ENCODE measurements at places on chromosomes 2 and 18.

DNA sequence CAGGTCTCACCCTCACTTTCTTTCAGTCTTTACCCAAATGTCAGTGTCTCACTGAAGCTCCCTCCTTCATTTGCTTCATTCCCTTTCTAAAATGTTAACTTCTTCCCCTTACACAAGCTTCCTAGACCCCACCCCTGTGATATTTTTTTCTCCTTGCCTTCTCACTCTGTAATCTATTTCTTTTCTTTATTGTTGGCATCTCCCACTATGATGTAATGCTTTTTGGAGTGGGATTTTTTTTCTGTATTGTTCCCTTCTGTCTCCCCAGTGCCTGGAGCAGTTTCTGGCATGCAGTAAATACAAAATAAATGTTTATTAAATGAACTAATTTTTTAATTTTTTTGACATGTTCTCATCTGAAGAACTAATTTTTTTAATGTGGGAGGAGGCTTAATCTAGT is 55.9 kb upstream of the MAP3K20 start:
- DNase-seq, result no peak

GRCh38 chr2:206626108-206626507 is 16.2 kb upstream of the FAM237A start:
- DNase-seq, result no peak

GRCh38 chr2:98185801-98186200 is 98.8 kb downstream of the VWA3B start:
- no peak for DNase-seq

GRCh38 chr2:109208951-109209335 is 79.9 kb downstream of the SH3RF3 start:
- DNase-seq, result no peak

- no peak for DNase-seq
These were observed 72.7 kb downstream of the LAMA3 start for GRCh38 chr18:23761941-23762340.

GRCh38 chr2:230658877-230659652 is 53.6 kb upstream of the CAB39 start:
- no peak for DNase-seq

GRCh38 chr2:174002679-174003078 is 37.5 kb upstream of the SP3 start:
- DNase-seq, result no peak

DNA sequence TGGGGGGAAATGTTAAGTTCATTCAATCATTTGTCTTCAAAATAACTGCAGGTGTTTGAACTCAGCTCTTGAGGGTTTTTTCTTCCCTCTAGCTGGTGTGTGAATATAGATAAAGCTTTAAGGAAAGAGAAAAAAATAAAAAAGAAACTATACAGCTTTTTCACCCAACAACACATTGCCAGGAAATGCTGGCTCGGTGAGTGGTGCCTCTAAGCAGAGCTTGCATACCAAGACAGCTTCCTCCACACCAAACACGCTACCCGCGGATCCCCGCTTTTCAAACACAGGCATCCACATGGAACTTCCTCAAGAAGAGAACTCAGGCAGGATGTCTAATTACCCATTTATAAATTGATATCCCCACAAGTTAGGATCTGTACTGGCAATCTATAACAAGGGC is 69.8 kb upstream of the TANK start:
- no peak for DNase-seq

DNA sequence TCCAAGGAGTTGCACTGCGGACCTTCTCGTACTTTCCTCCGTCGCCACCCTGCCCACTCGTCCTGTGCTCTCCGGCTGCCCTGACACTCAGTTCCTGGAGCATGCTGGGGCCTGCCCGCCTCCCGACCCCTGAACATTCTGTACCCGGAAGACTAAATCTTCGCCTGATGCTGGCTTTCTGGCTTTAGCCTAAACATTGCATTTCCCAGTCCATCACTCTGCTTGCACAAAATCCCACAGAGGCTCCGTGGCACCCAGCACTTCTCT is 550 bp upstream of the SFXN5 start:
- no peak for DNase-seq

- DNase-seq, result no peak
These were observed 19.5 kb downstream of the RELCH start for GRCh38 chr18:62206593-62206992.

DNA sequence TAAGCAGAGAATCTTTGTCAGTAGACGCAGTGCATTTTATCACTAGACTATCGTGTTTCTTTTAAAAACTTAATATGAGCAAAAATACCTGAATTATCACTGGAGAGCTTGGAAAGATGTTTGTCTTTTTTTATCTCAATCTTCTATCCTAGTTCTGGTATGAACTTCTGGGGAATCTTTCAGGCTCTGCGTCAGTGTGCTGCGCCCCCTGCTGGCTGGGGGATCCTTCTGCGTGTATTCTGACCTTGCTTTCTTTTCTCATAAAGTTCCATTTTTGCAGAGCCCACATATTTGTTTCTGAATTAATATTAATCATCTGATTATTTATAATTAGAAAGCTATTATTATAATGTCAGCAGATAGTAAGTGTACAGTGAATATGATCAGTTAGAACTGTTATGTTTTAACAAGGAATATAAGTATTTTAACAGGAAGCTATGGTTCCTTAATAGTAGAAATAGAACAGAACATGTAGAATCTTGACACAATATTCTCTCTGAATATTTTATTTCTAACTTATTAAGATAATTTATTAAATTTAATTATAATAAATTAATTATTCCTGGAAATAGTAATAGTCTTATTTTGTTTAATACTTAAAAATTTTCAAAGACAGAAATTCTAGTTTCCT is 945.0 kb upstream of the CRIM1 start:
- DNase-seq, result no peak

- no peak for DNase-seq
These were observed 1038.6 kb downstream of the SOCS6 start for GRCh38 chr18:71327441-71327840.

DNA sequence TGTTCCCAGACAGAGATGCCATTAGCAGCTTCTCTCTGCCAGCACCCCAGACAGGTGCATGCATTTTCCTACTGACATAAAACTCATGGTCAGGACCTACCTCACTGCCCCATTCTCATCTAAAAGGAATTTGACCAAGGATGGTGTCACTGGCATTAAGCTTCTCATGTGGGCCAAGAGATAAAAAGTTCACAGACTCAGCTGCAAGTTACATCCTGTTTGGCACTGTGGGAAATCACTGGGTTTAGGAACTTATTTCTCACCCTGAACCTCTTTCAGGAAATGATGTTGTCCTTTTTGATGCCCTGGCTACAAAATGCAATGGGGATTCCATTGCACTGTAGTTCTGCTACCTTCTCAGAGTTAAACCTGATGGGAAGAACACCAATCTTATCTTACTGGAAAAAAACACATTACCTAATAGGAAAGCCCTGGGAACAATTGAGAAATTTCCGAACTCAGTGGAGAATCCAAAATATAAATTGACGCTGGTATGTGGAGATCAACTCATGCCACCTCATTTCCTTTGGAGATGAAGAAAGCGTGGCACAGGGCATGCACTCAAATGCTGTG is 252.1 kb upstream of the COPS8 start:
- no peak for DNase-seq

DNA sequence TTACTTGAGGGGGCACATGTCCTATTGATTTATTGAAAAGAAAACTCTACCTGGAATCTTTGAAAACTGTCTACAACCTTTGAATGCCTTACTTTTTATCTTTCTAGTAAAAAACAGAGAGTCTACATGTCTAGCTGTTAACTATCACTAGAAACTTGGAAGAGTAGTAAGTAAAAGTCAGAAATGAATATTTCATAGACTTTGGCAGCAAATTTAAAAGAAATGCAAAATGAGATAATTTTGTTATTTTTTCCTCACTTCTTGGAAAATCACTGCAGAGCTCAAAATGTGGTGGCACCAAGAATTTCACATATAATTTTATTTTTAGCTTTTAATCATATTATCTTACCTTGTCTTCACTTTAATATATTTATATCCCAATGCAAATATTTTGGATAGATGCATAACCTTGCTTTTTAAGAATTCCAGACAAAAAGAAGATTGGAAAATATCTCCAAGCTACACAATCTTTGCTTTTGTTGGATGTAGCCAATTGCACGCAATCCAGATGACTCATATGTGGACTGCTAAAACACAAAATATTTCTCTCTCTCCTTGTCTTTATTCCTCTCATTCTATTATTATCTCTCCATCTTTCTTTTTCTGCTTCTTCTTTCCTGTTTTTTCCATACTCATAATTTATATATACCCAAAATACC is 92.2 kb upstream of the DSEL start:
- no peak for DNase-seq

DNA sequence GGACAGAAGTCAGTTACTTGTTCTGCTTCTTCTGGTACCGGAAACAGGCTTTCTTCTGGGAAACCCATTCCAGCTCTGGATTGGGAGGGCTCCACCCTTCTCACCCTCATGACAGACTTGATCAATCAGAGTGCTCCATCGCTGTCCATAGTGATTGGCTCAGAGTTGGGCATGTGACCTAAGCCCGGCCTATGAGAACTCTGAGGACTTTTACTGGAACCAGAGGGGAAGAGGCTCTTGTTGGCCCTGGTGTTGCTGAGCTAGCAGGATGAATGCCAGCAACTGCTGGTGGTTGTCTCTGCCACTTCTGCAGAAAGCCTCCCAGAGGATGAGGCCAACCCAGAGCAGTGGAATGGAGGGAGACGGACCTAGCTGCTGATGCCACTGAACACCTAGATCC is 33.3 kb downstream of the TMEM37 start:
- no peak for DNase-seq

- no peak for DNase-seq
These were observed 90.9 kb downstream of the CAPN13 start for GRCh38 chr2:30716123-30716900.

- no peak for DNase-seq
These were observed 36.2 kb downstream of the NGEF start for GRCh38 chr2:232976666-232977437.

- DNase-seq, result no peak
These were observed 33.9 kb downstream of the ORC2 start for GRCh38 chr2:200929334-200930249.

DNA sequence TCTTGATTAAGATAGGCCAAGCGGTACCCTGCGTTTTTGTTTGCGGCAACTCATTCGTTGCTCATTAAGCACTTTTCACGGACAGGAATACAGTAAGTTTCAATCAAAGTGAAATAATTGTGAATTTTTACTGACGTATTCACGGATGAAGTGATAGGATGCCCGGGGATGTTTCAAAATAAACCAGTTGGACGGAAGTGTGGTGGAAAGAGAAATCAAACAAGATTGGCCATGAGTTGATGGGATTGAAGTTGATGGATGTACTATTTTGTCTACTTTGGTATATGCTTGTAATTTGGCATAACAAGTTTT is 481 bp downstream of the TMEM177 start:
- no peak for DNase-seq

All from cortex of kidney (tissue), 1 donor.